Cerebellar nuclear complex (tissue), 1 donor: ENCODE measurements at places on chromosomes 13 and 19.
A peak's percentile ranks its signal among the peaks of the same experiment; 100 is the strongest.

- no peak for DNase-seq
Observed at GRCh38 chr19:35963514-35963913, 27.3 kb downstream of the LRFN3 start.

DNA sequence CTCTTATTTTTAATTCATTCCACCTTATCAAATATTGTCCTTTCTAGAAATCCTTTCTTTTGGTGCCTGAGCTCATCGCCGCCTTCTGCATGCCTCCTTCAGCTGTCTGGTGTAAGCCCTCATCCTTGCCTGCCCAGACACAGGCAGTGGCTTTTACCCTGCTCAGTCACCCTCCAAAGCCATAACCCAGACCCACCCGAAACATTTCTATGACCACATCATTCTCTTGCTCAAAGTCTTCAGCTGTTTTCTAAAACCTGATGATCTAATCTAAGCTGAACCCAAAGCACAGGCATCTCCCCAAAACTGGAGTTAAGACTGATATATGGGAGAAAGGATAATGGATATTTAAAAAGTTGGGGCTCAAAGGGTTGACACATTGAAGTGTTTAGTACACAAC lies 753.7 kb upstream of the SGCG start:
- DNase-seq: no peak

DNA sequence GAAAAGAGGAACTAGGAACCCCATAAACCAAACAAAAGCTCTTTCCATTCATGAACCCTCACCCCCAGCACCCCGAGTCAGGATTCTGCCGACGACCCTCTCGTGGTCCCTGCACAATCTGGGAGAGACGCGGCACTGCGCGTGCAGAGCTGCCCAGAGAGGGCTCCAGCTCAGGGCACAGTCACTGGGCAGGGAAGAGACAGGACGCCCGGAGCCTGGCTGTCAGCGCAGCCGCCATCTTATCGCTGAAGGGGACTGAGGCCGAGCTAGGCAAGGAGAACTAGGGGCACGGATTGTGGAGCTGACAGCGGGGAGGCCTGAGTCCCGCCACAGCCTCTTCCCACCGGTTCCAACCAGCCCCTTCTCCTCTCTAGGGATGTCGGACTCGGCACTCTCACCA lies 349 bp downstream of the ZNF98 start:
- no peak for DNase-seq

- no peak for DNase-seq
Observed at GRCh38 chr19:52741951-52742485, 7.2 kb upstream of the ZNF611 start.

DNA sequence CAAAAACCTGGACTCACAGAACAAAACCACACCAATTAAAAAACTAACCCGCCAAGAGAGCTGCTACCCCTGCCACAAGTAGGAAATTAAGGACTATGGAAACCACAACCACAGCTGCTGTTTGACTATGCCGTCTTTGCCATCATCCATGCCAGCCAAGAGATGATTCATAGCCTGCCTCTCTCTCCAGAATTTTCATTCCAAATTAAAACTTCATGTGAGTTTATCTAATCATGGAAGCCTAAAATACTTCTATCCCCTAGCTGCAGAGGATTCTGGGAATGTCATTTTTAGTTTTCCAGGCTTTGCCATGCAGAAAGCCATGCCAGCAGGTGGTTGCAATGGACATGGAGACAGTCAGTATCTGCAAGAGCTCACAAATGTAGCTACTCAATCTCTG lies 27.6 kb upstream of the GTF2F2 start:
- no peak for DNase-seq

- no peak for DNase-seq
Observed at GRCh38 chr13:90032841-90033493, 1314.5 kb upstream of the MIR17HG start.

DNA sequence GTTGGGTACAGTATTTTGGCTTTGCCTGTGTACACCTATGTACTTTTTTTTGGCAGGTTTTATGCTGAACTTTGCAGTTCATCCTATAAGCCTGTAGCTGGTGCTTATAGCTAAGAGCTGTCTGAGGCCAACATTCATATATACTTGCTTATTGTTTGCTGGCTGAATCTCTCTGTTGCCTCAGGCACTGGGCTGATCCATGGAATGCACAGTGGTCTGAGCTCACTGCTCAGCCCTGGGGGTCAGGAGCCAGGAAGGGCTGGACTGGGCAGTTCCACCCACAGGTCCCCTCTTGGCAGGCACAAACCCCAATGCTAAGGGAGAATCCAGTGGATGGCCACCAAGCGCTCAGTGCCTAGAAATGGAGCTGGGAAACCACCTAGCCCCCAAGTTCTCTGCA lies 308.7 kb downstream of the MYO16 start:
- no peak for DNase-seq

- DNase-seq: no peak
Observed at GRCh38 chr13:50140153-50140552, 124.9 kb downstream of the KCNRG start.

GRCh38 chr19:51101171-51101865 lies 6.9 kb downstream of the CTU1 start:
- DNase-seq: no peak

- no peak for DNase-seq
Observed at GRCh38 chr13:30763786-30764413, 28.6 kb downstream of the ALOX5AP start.

DNA sequence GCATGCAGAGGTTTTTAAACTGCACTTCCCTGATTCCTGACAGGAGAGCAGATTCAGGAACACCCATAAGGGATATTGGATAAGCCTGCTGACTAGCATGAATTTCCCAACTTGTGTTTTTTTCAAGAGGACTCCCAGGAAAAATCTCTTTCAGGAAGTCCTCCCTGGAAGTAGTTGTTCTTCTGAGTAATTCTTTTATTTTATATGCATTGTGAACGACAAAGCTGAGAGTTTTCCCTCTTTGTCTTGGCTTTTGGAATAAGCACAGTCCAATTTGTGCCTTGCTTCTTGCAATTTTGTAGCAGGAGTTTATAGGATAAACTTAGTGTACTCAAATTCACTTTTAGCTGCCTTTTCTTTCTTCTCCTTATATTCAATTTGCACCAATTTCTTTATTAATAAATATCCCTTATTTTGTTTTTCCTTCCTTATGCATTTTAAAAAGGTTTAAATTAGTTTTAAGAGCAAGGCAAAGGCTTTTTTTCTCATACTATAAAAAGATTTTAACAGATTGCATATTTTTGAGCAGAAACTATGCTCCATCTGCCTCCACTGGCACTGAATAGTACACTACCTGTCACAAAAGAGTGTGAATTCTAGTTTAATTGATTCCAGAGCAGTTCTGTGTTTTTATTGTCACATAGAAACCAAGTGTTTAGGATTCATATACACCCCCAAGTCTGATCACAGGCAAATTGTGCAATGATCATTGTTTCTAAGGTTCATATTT lies 543.3 kb upstream of the SPRY2 start:
- peak; percentile 3 for DNase-seq

DNA sequence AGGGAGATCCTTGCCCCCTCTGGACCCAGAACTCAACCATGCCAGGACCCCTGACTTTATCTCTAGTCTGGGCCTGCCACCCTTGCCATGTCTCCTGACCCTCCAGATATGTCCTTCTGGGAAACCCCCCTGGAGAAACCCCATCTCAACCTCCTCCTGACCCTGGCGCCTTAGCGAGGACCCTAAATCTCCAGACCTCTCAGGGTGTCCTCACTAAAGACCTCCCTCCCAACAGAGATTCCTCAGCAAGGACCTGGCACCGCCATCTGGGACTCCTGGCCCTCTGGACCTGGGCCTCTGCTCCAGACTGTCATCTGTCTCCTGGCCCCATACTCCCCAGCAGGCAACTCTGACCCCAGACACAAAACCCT lies 1.3 kb downstream of the KCNK6 start:
- no peak for DNase-seq

- no peak for DNase-seq
Observed at GRCh38 chr13:97506511-97506910, 72.5 kb downstream of the RAP2A start.

DNA sequence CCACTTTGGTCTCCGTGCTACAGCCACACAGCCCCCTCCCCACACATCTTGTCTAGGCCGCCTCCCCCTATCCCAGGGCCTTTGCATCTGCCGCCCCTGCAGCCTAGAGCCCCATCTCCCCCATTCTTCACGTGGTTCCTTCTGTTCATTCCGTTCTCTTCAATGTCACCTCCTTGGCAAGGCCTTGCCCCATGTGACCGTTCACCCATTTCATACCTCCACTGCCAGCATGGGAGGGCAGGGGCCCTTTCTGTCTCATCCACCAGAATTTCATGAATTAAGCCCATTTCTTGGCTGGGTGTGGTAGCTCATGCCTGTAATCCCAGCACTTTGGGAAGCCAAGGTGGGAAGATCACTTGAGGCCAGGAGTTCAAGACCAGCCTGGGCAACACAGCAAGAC lies 15.7 kb upstream of the HNRNPM start:
- no peak for DNase-seq

GRCh38 chr19:41116261-41116660 lies 2.0 kb downstream of the CYP2F1 start:
- DNase-seq: no peak

- no peak for DNase-seq
Observed at GRCh38 chr19:4852484-4852883, 15.0 kb downstream of the PLIN3 start.

DNA sequence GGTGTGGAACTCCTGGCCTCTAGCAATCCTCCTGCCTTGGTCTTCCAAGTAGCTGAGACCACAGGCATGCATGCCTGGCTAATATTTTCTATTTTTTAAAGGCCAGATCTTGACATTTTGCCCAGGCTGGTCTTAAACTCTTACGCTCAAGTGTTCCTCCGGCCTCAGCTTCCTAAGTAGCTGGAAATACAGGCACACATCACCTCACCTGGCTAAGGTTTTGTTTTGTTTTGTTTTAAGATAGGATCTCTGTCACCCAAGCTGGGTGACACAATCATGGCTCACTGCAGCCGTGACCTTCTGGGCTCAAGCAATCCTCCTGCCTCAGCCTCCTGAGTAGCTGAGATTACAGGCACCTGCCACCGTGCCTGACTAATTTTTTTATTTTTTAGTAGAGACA lies 5.5 kb upstream of the RLN3 start:
- DNase-seq: no peak

GRCh38 chr19:30136611-30137195 lies 194.7 kb downstream of the URI1 start:
- no peak for DNase-seq

DNA sequence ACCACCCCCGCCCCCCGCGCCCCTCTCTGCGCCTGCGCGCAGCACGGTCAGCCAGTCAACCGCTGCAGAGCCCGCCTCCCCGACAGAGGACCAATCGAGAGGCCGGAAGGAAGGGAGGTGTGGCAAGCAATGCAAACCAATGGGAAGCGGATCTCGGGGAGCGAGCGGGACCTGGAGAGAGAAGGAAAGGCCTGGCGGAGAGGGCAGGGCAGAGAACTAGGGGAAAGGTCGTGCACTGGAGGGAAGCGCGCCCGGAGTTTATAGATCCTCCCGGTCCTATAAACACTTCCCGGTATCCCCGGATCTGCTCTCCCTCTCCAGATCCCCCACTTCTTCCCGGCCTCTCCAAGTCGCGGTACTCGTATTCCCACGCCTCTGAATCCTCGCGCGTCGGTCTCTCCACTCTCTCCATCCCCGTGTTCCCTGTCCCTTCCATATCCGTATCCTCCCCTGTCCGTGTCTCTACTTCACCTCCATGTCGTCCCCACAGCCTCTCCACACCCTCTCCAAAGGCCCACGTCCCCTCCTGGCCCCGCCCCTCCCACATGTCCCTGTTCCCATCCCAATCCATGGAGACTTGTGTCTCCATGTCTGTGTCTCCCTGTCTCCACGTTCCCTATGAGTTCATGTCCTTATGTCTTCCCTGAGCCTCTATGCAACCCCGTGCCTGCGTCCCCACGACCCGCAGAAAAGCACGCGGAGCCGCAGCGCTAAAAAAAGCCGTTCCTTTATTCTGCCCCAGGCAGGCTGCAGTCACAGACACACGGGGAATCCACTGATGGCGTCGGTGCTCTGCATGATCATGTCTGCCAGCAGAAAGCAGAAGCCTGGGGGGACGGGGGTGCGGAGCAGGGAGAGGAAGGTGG lies 434 bp upstream of the ETFB start:
- peak; percentile 95 for DNase-seq

GRCh38 chr13:44972956-44973581 lies 16.2 kb downstream of the NUFIP1 start:
- no peak for DNase-seq

DNA sequence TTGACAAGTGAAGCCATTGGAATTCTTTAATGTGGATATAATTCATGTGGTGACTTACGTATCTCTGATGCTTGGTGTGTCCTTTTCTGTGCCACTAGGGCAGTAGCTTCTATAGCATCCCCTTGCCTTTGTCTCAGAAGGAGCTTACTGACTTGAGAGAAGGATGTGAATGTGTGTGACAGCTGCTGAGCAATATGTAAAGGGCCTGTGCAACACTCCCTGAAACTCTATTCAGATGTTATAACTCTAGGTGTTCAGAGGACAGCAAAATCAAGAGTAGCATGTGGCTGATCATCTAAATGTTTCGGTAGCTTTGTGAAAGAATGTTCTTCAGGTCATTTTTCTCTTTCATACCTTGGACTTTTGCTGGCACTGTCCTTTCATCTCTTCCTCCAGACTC lies 189.5 kb downstream of the LMO7 start:
- DNase-seq: no peak

DNA sequence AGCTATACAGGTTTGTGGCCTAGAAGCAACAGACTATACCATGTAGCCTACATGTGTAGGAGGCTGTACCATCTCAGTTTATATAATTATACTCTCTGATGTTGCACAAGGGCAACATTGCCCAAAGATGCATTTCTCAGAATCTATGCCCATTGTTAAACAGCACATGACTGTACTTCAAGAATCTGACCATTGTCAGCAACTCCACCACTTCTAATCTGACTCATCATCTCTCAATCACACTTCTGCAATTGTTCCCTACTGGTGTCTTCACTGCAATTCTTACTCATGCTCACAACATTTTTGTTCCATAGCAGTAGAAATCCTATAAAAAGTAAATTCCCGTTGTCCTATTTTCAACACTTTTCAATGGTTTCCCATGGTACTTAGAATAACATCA lies 63.9 kb upstream of the ATXN8OS start:
- DNase-seq: no peak

DNA sequence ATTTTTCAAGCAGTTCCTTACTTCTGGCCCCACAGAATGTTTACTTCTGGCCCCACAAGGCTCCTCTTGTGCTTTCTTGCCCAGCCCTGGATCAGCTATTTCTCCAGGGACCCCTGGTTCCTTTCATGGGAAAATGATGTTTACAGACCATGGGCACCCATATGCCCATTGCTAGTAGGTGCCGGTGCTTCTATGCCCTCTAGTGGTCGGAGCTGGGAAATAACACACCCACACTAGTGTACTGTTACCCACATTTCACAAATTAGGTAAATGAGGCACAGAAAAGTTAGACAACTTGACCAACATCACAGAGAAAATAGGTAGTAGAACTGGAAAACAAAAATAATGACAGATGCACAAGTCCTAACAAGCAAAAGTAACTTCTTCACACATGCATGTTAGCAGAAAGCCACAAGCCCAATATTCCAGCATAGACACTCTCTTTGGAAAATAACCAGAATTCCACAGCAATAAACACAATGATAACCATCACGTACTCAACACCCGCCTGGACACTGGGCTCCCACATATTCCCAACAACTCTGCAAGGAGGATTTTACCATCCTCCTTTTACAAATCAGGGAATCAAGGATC lies 1.3 kb upstream of the CEACAM6 start:
- no peak for DNase-seq

GRCh38 chr13:99191336-99191899 lies 9.2 kb upstream of the UBAC2 start:
- no peak for DNase-seq
